ENCODE measurements at places on chromosomes 16 and 17.

DNA sequence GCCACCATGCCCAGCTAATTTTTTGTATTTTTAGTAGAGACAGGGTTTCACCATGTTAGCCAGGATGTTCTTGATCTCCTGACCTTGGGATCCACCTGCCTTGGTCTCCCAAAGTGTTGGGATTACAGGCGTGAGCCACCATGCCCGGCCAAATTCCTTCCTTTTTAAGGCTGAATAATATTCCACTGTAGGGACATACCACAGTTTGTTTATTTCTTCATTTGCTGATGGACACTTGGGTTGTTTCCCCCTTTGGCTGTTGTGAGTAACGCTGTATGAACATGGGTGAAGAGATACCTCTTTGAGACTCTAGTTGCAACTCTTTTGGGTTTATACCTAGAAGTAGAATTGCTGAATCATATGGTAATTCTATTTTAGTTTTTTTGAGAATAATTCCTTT is 13.1 kb upstream of the MGAT5B start:
- DNase-seq, result no peak

DNA sequence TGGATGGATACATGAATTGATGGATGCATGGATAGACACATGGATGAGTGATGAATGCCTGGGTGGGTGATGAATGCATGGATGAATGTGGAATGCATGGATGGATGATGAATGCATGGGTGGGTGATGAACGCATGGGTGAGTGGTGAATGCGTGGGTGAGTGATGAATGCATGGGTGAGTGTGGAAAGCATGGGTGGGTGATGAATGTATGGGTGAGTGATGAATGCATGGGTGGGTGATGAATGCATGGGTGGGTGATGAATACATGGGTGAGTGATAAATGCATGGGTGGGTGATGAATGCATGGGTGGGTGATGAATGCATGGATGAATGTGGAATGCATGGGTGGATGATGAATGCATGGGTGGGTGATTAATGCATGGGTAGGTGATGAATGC is 83.9 kb upstream of the HSBP1 start:
- DNase-seq, result no peak

GRCh38 chr17:63153488-63153887 is 187.5 kb downstream of the TANC2 start:
- no peak for DNase-seq

DNA sequence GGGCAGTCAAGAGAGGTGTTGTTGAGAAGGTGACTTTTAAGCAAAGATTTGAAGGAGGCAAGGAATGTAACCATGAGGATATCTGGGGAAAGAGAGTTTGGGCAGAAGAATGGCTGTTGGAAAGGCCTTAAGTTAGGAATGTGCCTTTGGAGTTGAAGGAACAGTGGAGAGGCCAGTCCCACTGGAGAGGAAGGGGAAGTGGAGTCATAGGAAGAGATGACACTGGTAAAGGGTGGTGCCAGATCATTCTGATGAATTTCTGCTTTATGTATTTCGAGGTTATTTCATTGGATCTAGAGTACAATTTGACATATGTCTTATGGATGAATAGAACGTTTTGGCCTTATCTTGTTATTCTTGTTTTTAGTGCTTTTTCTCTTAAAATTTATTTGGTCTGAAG is 93.5 kb downstream of the WWP2 start:
- no peak for DNase-seq

Measured in GM10248 (cell line).